Stimulated activated CD8-positive, alpha-beta memory T cell treated with anti-CD3 and anti-CD28 coated beads, Interleukin-4, amount 100 ng/mL, for 4 hours (primary cell): ENCODE measurements at places on chromosomes 1 and 21.

- no peak for DNase-seq
Measured at GRCh38 chr1:224457782-224458144, 23.2 kb upstream of the WDR26 start.

- DNase-seq = no peak
Measured at GRCh38 chr1:201214461-201214860, 23.8 kb downstream of the IGFN1 start.

GRCh38 chr1:35554266-35555211 lies 2.7 kb downstream of the KIAA0319L start:
- no peak for DNase-seq

DNA sequence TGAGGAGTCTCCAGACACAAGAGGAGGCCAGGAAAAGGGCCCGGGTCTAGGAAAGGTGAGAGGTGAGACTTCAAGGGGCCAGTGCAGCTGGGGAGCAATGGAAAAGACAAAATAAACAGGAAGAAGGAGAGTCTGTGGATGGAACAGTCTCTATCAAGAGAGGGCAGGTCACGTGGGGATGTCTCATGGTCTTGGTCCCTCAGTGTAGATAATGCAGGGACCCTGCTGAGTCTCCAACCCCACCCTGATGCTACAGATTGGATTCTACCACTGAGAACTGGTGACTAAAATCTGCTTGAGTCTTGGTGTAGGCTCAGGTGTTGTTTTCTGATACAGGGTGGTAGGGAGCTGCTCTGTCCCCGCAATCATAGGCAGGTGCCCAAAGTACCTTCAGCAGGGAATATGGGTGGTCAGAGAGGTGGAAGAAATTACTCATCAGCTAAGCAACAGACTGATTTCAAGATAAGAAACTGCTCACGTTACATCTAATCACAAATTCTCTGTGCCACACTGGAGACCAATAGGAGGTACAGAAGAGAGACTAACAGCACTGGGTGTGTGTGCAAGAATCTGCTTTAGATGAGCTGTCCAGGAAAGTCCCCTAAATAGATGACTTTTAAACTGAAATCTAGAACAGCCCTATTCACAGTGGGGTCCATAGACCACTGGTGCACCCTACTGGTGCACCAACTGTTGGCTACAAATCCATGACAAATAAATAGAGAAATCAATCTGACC lies 101.5 kb upstream of the TLR5 start:
- no peak for DNase-seq

DNA sequence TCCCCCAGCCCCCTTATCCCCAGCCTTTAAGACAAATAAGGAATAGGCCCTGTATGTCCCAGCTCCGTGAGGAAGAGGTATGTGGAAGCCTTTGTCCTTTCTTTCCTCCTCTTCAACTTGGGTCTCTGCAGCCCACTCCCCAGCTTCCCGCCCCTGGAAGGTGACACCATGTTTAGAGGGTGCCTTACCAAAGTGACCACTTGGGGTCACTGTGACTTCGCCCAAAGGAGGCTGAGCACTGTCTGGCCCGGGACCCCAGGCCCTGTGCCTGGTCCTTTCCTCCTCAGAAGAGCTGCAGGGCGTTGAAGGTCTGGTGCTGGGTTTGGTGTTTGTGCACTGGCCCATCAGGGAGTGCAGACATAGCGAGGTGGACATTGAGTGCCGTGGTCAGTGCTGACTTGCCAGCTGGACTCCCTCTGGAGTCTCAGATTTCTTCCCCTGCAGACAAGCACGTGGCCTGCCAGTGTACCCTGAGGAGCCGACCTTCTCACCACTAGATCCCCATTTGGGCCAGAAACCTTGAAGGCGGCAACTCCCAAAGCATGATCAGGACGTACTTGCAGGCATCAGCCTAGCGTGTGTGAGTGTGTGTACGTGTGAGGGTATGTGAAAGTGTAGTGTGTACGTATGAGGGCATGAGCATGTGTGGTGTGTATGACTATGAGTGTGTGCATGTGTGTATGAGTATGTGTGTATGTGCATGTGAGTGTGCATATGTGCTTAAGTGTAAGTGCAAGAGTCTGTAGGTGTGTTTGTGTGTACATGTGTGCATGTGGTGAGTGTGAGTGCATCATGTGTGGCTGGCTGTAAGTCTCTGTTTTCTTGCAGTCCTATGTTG lies 181.4 kb upstream of the KIAA0040 start:
- DNase-seq = no peak

DNA sequence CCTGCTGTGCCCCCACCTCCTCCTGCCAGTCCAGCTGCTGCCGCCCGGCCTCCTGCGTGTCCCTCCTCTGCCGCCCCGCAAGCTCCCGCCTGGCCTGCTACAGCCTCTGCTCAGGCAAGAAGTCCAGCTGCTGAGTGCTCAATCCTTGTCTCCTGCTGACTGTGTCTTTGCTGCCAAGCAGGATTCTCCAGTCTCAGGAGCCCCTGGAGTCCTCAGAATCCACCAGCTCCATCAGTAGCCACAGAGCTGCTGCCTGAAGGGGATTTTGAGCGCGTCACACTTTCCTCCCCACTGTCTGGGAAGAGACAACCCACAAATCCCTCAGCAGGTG lies 973 bp downstream of the KRTAP10-11 start:
- no peak for DNase-seq

GRCh38 chr1:201883786-201884185 lies 4.9 kb upstream of the SHISA4 start:
- no peak for DNase-seq

GRCh38 chr1:50681931-50682330 lies 258.7 kb upstream of the DMRTA2 start:
- DNase-seq = no peak

GRCh38 chr1:196317535-196318522 lies 290.4 kb downstream of the KCNT2 start:
- no peak for DNase-seq

GRCh38 chr1:31182352-31182751 lies 57.3 kb downstream of the NKAIN1 start:
- peak; percentile 15 for DNase-seq

DNA sequence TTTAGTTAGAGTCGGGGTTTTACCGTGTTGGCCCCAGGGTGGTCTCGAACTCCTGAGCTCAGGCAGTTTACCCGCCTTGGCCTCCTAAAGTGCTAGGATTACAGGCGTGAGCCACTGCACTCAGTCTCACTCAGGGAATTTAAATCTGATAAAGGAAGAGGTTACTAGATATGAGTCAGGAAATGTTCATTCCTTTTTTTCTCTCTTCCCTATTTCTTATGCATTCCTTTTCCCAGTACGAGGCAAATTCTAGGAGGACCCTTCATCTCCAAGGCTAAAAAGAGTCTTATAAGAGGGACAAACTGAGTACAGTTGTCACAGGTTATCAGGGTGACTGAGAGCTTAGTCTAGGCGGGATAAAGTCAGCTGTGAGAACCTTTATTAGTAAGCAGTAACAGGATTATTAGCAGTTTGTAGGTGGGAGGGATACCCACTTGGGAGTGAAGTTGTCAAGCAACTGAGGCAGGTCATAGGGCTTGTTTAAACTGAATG lies 9.1 kb downstream of the MACF1 start:
- DNase-seq = no peak

- no peak for DNase-seq
Measured at GRCh38 chr21:36744560-36745231, 45.8 kb downstream of the SIM2 start.

GRCh38 chr1:56295949-56296929 lies 283.1 kb downstream of the PLPP3 start:
- no peak for DNase-seq

DNA sequence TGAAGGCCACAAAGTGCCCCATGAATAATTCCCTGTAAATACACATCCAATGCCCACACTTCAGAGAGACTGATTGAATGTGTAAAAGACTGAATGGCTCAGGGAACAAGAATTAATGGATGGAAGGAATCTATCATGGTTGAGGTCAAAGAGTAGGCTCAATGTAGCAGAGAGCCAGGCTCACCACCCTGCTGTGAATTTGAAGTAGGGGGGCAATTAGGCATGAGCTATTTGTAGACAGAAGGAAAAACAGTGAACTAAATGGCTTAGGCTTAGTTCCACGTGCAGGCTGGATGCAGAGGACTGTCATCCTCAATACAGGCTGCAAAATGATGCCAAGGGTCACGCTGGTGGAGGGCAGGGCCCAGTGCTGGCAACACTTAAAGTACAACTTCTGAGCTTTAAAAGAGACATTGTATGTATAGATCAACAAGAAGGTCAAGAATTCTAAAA lies 22.9 kb upstream of the IGSF3 start:
- DNase-seq = no peak

DNA sequence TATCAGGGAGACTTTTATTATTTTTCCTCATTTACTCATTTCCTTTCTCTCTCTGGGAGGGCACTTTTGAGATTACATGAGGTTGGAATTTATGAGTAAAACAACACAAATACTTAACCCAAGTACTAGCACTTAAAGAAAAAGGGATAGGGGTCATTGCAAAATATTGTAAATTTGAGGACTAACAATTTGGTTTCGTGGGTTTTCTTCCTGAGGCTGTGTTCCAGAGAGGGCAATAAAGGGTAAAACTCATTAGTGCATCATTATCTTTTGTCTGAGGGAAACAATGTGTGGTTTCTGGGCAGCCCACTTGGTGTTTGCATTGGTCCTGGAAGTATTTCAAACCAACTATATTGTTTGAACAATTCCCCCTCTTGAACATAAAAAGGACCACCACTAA lies 96.5 kb downstream of the GREM2 start:
- no peak for DNase-seq

DNA sequence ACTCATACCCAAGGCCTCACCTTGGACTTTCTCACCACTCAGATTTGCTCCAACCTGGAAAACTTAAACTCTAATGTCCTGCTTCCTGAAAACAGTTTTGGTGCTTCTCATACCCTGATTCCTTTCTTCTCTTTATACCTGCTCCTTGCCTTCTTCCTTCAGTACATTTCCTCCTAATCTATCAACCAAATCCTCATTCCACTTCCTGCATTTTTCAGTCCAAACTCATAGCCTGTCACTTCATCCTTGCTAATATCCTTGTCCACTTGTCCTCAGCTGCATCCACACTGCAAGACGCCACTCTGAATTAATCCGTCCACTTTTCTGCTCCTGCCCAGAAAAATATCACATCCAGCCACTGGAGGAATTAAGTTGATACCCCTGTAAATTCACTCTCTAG lies 25.9 kb downstream of the PPP1R15B start:
- no peak for DNase-seq

GRCh38 chr1:234899041-234899729 lies 229.5 kb downstream of the TOMM20 start:
- no peak for DNase-seq

DNA sequence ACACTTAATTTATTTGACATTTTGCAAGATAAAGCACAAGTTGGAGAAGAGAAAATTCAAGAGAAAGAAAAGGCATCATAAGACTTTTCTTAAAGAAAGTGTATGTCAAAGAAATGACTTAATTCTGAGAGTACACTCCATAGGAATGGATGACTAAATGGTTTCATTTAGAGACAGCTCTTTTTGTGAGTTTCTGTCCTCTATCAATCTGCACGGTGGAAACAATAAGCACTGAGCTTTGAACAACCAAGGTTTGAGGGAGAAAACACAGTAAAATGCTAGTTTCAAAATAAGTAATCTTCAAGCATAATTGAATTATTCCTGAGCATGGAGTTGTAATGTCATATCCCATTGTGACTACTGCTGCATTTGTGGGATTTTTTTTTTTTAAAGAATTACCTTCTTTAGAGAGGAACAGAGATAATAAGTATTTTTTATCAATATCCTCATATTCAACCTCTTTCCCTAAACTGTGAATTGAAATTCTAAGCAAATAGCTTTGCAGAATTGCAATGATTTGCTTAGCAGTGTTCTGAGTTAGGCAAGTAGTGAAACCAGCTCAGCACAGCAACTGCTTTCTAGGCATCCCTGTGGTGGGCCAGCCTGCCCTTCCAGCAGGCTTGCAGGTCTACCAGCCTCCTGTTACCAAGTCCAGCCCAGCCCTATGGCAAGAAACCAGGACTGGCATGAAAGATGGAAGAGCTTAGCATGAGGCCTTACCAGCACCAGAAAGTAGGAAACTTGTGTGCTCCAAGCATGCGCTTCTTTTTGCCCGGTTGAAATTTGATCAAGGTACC lies 38.2 kb downstream of the KCNJ6 start:
- no peak for DNase-seq

DNA sequence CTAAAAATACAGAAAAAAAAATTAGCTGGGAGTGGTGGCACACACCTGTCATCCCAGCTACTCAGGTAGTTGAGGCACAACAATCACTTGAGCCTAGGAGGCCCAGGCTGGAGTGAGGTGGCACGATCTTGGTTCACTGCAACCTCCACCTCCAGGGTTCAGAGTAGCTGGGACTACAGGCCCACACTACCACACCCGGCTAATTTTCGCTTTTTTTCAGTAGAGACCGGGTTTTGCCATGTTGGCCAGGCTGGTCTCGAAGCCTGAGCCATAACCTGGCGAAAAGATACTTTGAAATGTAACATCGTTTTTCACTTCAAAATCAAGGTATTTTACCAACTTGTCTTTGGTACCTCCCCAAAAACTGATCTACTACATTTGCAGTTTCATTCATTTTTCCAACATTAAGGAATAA lies 6.1 kb downstream of the GAS5 start:
- DNase-seq = no peak
